Activated CD4-positive, alpha-beta T cell treated with anti-CD3 and anti-CD28 coated beads for 4 hours (primary cell): ENCODE measurements at places on chromosomes 5 and 9.

- DNase-seq = no peak
Observed at GRCh38 chr9:109653470-109653869, 126.5 kb upstream of the PALM2AKAP2 start.

DNA sequence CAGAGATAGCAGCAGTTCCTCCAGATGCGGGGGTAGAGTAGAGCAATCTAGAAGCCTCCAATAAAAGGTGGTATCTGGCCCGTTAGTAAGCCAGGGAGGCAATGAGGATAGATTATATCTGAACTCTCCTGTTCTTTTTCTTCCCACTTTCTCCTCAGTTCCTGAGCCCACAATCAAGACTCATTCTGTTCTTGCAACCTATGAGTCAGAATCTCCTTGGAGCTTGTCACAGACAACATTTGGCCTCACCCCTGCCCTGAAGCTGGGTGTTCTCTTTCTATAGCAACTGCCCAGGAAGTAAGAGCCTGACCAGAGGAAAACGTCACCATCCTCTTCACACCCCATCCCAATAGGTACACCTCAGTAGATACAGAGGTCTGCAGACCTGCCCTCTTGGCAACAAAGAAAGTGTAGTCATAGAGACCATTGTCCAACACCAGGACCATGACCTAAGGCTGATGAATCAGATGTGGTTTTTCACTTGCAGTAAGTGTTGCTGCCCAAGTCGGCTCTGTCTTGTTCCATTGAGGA is 76.3 kb upstream of the PCA3 start:
- DNase-seq = no peak

- DNase-seq = no peak
Observed at GRCh38 chr9:133237035-133237731, 28.1 kb upstream of the OBP2B start.

DNA sequence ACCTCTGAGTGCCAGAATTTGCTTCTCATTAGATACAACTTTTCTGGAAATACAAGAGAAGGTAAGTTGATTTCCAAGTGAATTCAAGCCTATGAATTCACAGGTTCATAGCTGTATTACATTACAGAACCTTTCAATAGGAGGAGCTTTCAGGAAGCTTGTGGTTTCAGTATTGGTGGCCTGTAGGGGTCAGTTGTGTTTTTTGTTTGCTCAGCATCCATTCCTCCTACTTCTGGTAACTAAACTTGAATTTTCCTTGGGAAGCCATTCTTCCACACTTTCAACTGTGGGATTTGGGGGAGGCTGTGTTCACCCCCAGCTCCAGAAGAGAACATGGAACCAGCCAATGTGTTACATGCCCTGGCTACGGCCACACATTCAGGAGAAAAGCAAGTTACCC is 5.6 kb upstream of the CYSTM1 start:
- DNase-seq = no peak

GRCh38 chr9:124437086-124437485 is 13.2 kb upstream of the ADGRD2 start:
- DNase-seq = no peak

GRCh38 chr5:10825897-10826644 is 65.0 kb upstream of the DAP start:
- no peak for DNase-seq

GRCh38 chr5:144575736-144576135 is 405.1 kb downstream of the KCTD16 start:
- DNase-seq = no peak

DNA sequence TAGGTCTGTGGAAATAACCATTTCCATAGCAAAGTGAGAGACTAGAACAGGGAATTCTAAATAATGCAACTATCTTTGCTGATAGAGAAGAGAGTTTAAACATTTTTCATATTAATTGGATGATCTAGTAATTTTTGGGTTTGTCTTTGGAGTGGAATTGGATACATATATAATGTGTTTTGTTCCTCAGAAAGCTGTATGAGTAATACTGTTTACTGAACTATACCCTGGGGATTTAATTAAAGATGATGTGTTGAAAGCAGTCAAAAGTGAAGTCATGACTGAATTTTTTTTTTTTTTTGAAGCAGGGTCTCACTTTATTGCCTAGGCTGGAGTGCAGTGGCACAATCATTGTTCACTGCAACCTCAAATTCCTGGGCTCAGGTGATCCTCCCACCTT is 17.9 kb downstream of the FER start:
- DNase-seq = no peak

- no peak for DNase-seq
Observed at GRCh38 chr5:168752416-168753190, 173.4 kb upstream of the PANK3 start.

DNA sequence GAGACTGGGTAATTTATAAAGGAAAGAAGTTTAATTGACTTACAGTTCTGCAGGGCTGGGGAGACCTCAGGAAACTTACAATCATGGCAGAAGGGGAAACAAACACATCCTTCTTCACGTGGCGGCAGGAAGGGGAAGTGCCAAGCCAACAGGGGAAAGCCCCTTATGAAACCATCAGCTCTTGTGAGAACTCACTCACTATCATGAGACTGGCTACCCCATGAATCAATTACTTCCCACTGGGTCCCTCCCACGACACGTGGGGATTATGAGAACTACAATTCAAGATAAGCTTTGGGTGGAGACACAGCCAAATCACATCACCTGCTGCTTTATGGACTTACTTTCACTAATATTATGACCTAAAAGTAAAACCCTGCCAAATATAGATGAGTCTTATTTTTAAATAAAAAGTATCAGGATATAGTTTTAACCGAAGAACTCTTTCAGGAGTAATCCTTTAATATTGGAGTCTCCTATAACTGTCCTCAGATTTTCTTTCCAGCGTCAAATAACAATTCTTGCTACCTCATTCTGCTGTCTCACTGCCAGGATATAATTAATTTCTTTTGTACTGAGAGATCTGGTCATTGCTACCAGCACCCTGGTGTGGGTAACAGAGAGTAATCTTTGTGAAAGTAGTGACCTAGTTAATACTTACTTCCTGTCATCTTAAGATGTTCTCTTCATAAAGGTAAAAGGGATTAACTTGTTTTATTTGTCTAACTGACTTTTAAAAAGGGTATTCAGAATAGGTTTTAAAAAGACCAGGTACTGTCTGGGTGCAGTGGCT is 68.6 kb downstream of the NLN start:
- DNase-seq = peak; percentile 28

- DNase-seq = no peak
Observed at GRCh38 chr5:64110222-64110621, 55.4 kb upstream of the RNF180 start.

DNA sequence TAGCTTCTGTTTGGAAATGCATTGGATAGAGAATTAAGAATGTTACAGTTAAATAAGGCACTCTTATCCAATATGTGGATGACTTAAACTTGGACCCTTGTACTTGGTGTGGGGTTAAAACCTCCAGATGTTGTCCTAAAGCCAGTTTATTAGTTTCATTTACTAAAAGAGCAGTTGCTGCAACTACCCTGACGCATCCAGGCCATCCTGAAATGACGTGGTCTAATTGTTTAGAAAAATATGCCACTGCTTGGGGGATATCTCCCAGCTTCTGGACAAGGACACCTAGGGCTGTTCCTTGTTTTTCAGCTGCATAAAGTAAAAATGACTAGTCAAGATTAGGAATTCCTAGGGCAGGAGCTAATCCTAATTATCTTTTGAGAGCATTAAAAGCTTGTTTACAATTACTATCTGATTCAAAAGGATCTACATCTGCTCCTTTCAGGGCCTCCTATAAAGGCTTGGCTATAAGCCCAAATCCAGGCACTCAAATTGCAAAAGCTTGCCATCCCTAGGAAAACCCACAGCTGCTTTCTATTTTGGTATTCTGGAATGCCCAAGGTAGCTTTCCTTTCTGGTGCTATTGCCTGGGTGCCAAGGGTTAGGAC is 45.7 kb upstream of the SLCO4C1 start:
- DNase-seq = no peak

GRCh38 chr5:147346006-147346561 is 111.3 kb downstream of the STK32A start:
- no peak for DNase-seq

DNA sequence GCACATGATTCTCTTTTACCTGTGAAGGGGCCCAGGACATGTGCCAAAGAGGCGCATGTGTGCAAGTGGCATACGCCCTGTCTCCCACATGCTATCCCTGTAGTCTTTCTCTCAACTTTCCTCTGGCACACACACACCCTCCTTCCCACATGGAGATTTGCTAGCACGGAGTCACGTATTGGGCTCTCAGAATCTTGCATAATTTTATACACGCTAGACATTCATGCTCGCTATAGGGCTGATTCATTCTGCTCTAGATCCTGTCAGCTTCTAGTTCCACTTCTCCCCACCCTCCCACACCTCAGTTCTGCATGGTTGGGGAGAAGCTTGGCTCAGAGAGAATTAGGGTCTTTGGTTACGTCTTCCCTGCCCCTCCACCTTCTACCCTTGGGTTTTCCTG is 72.8 kb downstream of the CD180 start:
- no peak for DNase-seq

- no peak for DNase-seq
Observed at GRCh38 chr9:130995086-130996011, 13.6 kb upstream of the LAMC3 start.

- DNase-seq = no peak
Observed at GRCh38 chr9:69605406-69605805, 66.8 kb downstream of the APBA1 start.

DNA sequence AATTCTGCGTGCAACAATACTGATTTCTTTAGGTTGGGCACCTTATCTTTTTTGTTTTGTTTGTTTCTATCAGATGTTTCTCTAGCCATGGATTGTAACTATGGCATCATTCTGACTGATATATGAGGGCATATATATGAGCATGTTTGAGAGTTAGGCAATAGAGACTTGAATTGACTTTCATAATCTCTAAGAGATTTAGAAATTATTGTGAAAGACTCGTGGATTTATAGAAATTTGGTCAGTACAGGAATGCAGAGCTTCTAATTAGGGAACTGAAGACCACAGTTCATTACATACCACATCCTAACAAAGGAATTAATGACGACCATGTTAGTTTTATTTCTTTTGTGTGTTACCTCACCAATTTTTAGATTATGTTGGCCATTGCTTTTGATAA is 546.0 kb upstream of the GRAMD2B start:
- DNase-seq = no peak

DNA sequence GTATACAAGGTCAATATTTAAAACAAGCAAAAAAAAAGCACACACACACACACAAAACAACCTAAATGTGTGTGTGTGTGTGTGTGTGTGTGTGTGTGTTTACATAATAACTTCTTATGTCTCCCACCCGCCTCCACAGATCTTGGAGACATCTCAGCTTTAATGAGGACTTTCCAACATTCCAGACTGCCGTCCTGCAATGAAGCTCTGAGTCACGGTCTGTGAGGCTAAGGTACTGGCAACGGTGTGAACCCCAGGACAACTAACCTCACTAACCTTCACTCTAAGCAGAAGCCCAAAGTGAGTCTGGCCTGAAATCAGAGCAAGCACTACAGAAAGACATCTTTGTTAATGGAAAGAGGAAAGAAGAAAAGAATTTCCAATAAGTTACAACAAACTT is 22.3 kb downstream of the ZNF474 start:
- DNase-seq = no peak

DNA sequence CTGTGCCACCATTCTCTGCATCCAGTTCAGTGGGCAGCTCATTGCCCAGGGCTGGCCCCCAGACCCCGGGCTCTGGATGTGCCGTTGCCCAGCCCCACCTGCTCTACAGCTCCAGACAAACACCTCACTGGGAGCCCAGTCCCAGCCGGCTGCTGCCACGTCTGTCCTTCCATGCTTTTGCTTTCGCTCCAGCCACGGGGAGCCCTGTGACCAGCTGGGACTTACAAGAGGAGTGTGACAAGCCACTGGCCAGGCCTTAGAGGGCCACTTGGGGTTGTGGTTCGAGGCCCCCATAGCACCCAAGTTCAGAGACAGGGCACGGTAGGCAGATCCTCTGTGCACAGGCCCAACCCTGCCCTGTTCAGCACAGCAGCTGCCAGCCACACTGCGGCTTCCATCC is 142.0 kb downstream of the ADAMTS2 start:
- DNase-seq = no peak

DNA sequence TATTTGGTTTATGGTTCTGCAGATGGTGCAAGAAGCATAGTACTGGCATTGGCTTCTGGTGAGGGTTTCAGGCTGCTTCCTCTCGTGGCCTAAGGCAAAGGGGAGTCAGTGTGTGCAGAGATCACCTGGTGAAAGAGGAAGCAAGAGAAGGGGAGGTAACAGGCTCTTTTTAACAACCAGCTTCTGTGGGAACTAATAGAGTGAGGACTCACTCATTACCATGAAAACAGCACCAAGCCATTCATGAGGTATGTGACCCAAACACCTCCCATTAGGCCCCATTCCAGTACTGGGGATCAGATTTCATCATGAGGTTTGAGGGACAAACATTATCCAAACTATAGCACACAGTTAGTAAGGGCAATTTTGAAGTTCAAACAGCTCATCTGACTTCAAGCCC is 263.5 kb downstream of the TMEM38B start:
- DNase-seq = no peak

GRCh38 chr5:114412510-114413171 is 50.8 kb downstream of the KCNN2 start:
- DNase-seq = no peak

DNA sequence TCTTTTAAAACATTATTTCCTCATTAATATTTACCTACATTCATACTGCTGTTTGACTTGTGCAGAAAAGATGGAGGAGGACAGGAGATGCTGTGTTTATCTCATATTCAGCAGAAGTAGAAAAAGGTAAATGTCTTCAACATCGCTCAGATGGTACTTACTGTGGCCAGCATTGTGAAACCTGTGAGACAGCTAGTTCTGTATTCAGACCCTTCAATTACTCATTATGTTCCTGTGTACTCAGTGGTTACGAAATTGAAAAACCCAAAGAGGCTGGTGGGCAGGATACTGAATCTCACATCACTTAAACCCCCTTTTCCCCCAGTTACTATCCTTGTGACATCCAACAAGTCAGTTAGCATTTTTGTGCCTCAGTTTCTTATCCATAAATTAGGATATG is 216.0 kb downstream of the KDM4C start:
- no peak for DNase-seq
